ENCODE measurements at places on chromosomes 4 and X.

GRCh38 chr4:2066011-2066551 lies 7.0 kb downstream of the NAT8L start:
- DNase-seq, result no peak

GRCh38 chrX:19792412-19792811 lies 95.0 kb downstream of the SH3KBP1 start:
- no peak for DNase-seq

- no peak for DNase-seq
Measured at GRCh38 chr4:71380788-71381187, 42.0 kb downstream of the SLC4A4 start.

GRCh38 chrX:21412883-21413282 lies 38.7 kb downstream of the CNKSR2 start:
- DNase-seq, result no peak

DNA sequence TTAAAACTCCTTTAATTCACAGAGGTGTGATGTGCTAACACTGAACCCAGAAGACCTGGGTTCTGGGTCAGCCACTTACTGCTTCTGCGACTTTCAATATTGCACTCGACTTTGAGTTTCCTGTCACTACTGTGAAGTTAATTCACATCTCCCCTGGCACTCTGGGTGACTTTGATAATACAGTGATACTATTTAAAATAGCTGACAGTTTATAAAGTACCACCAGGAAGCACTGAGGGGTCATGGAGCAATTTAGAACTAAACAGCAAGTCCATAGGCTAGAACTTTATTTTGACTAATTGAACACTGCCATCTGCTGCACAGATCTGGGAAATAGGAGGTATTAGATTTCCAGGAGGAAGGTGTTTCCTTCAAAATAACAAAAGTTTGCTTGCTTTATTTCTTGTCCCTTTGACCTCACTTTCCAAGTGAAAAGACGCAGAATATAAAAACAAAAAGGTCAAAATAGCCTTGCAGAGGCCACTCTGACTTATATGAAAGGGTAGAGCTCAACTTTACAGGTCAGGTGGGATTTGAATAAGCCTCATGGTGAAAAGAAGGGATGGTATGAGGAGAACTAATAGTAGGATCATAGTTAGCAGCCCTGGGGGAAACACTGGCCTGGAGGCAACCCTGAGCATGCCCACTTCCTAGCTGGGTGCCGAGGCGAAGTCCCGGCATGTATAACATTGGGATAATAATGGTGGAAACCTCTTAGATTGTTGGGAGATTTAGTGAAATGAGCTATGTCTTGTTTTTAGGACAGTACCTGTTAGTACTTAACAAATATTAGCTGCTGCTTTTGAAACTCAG lies 53.4 kb downstream of the ZNF518B start:
- peak; percentile 2 for DNase-seq

GRCh38 chr4:62709618-62710252 lies 1509.6 kb downstream of the ADGRL3 start:
- DNase-seq, result peak; percentile 55

Data from NCI-H1092 (cell line).